ENCODE measurements at places on chromosomes 4 and X.

DNA sequence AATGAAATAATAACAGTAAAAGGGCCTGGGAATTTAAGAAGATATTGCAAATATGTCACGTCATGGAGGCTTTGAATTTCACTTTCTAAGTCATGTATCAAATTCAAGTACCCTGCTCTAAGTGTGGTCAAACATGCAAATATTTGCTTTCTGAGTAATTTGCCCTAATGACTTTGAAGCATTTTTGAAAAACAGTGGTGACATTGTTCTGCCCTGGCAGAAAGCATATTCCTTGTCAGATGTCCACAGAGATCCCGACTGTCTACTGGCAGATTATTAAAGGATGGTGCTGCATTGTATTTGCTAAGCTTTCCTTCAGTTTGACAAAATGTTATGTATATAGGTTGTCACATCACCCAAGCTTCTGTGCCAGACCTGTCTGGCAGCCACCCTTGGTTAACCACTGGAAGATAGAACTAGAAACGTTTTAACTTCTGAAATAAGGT, 92.5 kb downstream of the ANK2 start:
- DNase-seq, result no peak

- DNase-seq, result no peak
These were observed 2.2 kb upstream of the CLDN2 start for GRCh38 chrX:106917830-106918500.

DNA sequence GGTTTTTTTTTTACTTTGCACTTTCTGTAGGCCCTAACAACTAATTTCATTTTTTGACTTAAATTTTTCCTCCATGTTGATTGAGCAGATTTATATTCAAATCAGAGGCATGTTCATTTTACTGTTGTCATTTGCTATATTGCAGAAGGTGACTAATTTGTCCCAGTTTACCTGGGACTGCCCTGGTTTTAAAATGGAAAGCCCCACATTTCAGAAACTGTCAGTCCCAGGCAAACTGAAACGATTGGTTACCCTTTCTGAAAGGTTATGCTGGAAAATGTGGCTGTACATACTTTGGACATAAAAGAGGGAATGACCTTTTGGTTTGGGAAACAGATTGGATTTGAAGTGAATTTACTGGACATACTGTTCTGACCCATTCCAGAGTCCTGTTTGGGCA, 160.0 kb downstream of the SPCS3 start:
- no peak for DNase-seq

GRCh38 chr4:5636766-5637670, 71.3 kb downstream of the EVC2 start:
- no peak for DNase-seq

- no peak for DNase-seq
These were observed 79.7 kb downstream of the SEL1L3 start for GRCh38 chr4:25783126-25783525.
